Left renal cortex interstitium (tissue), 4 donors: ENCODE measurements at places on chromosomes 2 and 18.

GRCh38 chr2:23566241-23567142 lies 181.5 kb downstream of the KLHL29 start:
- no peak for DNase-seq

DNA sequence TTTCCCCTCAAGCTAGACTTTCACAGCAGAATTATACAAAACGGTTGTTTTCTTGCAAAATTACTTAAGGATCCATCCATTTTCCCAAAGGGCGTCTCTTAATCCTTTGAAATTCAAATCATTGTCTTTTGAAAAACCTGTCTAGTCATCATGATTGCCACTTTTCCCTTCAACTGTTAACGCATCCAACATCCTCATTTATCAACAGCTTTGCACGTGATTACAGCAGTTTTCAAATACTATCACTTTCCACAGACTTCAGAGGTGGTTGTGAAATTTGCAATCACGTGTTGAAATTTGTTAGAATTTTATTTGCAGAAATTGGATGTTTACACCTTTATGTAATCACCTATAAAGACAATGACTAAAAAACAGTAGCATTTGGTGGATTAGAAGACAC lies 304.4 kb upstream of the SLC39A10 start:
- DNase-seq, result no peak

DNA sequence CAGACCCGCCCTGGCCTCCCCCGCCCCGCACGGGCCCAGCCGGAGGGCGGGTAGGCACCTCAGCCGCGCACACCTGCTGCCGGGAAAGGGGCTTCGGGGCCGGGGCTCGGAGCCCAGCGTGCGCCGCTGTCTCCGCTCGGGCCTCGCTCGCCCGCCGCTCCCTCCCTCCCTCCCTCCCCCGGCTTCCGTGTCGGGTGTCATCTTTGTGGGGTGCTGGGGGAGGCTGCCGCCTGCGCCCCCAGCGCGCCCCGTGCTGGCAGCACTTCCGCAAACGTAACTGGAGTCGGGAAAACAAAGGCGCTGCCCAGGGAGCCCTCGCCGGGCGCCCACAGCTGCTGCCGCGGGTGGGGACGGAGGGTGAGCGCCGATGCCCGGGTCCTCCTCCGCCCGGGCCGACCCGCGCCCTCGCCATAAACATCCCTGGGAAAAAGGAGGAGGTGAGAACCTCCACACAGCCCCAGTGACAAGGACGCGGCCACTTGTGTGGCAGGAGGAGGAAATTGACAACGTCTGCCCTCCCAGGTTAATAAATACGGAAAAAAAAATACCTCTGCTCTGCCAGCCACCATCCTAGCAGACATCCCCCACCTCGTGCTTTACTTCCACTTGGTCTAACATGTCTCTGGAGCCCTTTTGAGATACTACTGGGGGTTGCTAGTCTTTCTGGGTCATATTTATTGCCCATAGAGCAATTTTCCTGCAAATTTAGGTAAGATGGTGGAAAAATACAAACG lies 550 bp downstream of the MFSD6 start:
- no peak for DNase-seq

- no peak for DNase-seq
These were observed 147.7 kb downstream of the TSN start for GRCh38 chr2:121903037-121903689.

DNA sequence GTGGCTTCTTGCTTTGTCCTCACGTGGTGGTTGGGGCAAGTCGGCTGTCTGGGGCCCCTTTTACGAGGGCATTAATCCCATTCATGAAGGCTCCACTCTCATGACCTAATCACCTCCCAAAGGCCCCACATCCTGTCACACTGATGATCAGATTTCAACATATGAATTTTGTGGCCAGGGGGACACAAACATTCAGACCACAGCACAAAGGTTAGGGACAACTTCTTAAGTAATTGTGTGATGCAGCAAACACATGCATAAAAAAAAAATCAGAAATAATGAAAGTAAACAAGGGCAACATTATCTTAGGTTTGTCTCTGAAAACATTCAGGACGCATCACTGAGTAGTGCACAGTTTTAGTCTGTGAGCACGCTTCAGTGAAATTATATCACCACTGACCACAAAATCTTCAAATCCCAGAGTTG lies 54.2 kb upstream of the FRZB start:
- no peak for DNase-seq

GRCh38 chr2:3651691-3652648 lies 6.0 kb upstream of the ALLC start:
- DNase-seq, result peak; percentile 52

GRCh38 chr2:162126527-162126926 lies 25.5 kb downstream of the GCG start:
- DNase-seq, result no peak

DNA sequence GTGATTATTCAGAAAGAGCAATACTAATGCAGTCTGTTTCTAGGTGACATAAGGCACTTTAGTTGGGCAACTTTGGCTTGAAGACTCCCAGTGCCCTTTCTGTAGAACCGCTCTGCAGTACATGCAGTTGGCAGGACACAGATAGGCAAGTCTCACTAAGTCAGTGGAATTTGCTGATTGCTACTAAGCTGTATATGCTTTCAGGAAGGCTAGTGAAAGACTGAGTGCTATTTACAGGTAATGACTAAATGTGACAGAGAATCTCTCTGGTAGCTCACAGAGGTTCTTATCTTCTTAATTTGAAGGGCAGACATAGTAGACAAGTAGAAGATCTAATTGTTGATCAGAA lies 243.0 kb downstream of the WDPCP start:
- DNase-seq, result no peak

DNA sequence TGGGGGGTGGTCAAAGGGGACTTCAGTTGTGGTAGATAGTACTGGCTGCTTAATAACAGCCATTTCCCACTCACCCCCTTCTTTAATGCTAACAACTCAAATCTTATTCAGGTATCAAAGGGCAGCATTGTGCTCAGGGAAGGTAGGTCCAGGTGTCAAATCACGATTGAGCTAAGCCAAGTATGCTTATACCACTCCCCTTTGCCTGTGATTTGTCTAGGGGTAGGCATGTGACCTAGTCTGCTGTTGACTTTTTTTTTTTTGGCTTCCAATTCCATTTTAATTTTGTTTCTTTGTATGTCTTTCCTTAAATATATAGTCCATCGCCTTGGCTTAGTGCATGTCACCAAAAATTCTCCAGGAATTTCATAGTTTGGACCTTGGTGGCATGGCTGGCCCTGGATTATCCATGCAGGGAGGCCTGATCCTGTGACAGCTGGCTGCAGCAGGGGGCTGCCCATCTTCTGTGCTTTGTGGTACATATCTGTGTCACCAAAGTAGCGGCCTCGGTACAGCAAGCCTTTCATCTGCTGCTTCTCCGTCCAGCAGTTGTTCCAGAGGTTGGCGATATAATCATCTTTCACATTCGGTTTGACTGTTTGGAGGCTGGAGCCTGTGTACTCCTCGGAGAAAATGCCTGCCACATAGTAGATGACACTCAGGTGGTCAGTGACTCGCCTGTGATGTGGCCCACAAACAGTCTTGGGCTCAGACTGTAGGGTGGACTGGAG lies 68.1 kb upstream of the SPRED2 start:
- DNase-seq, result no peak

DNA sequence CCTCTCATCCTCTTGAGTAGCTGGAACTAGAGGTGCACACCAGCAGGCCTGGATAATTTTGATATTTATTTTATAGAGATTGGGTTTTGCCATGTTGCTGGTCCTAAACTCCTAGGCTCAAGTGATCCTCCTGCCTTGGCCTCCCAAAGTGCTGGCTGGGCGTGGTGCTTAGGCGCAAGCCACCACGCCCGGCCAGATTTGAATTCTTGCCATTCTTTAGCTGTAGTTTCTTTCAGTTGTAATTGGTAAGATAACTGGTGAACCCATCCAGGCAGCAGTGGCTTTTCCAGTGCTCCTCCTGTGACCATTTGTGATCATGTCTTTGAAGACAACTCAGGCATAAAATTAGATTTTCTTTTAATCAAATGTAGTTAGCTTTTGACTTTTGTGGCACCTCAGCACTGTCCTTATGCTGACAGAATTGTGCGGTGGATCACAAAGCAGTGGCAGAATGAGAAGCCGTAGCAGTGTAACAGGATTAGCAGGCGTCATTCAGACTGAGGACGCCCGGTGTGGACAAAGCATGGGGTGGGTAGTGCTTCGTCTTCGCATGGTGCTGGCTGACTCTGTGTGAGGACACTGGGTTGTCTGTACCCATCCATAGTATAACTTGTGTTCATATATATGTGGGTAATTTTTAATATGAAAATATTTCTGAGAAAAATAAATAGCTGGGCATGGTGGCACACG lies 30.0 kb upstream of the TOGARAM2 start:
- no peak for DNase-seq

- DNase-seq, result no peak
These were observed 7.4 kb downstream of the TWIST2 start for GRCh38 chr2:238855299-238855698.

DNA sequence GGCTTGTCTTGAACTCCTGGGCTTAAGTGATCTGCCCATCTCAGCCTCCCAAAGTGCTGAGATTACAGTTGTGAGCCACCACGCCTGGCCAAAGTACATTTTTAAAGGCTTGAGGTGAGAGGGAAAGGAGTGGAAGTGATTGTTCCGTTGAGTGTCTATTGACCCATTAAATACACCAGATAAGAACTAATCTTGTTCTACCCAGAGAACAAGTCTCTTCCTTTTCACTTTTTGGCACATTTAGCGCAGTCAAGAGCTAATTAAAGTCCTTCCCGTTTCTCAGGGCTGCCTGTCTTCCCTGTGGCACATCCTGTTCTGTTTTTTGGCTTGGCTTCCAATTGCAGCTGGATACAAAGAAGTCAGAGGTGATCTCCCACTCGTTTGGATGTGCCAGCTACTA lies 172.3 kb downstream of the ALPK2 start:
- DNase-seq, result no peak

GRCh38 chr2:20447437-20448245 lies 767 bp downstream of the RHOB start:
- no peak for DNase-seq

- DNase-seq, result no peak
These were observed 15.4 kb downstream of the PECR start for GRCh38 chr2:216066230-216066629.

GRCh38 chr2:60445684-60446179 lies 107.7 kb downstream of the BCL11A start:
- no peak for DNase-seq

GRCh38 chr2:105183555-105184323 lies 57.8 kb upstream of the GPR45 start:
- DNase-seq, result no peak

DNA sequence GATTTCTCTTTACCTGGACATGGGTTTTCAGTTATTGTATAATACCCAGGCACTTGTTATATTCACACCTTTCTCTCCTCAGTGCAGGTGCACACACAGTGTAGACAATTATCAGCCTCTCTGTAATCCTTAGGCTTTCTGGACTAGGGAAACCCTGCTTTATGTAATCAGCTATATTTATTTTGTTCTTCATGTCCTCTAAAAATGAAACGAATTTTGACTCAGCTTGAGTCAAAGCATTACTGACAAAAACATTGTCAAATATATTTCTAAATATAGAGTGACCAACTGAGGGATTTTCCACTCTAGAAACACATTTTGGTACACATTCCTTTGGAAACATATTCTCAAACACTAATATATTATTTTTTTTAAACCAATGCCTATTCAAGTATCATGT lies 144.8 kb upstream of the GULP1 start:
- DNase-seq, result no peak

- no peak for DNase-seq
These were observed 162.6 kb downstream of the FMNL2 start for GRCh38 chr2:152497481-152498052.

DNA sequence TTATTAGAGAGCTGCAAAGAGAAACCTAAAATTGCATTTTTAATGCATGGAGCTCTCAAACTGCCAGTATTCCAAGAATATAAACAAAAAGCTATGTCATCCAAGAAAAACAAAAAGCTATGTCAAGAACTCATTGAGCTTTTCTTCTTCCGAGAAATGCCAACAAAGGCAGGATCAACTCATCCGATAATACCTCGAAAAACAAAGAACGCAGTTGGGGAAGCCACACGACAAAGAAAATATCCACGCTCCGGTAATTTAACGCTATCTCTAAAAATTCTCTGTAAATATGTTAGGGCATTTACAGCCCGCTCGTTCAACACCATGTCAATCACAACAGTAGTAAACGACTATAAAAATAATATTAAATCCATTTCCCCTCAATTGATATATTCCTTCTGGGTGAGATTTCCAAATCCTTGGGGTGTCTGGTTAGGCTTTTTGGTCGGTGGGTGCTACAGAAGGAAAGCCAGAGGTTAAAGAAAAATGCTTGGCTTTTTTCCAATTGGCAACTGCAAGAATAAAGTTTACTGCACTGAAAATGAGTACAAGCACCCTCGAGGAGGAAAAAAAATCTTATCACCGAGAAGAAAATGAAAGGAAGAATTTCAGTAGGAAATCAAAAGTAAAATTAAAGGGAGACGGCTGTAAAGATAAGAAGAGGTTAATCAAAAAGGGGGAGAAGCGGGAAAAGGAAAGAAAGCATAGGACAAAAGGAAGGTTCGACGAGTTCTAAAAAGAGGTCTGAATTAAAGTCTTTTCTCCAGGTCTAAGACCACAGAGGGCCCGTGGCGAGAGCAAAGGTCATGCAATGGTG lies 856 bp downstream of the TIA1 start:
- peak; percentile 44 for DNase-seq

- DNase-seq, result no peak
These were observed 162.2 kb downstream of the CCBE1 start for GRCh38 chr18:59535055-59535454.
